Endothelial cell of umbilical vein (primary cell): ENCODE measurements at places on chromosomes 3 and 15. TPM values are rescaled to one million over a fixed set of nuclear protein-coding genes. Genes with fewer than 3 reads are reported as not detected.

PLSCR2 gene
- total RNA-seq: not detected in 2 replicates

CD96 gene
- not detected in 2 replicates for total RNA-seq

DNAJC13 gene
- 64.0 and 71.7 TPM in 2 replicates for total RNA-seq

GUCA1C gene
- not detected in 2 replicates for total RNA-seq

GMPS gene
- total RNA-seq: 66.0 and 67.5 TPM in 2 replicates

TMEM212 gene
- total RNA-seq: not detected in 2 replicates

SLC9C1 gene
- 0.09 TPM in 1 of 2 replicates, not detected in the other for total RNA-seq

KLHL40 gene
- total RNA-seq: not detected in 2 replicates

ROPN1 gene
- total RNA-seq: not detected in 2 replicates

TP63 gene
- not detected in 2 replicates for total RNA-seq

UCN2 gene
- not detected in 2 replicates for total RNA-seq

TMCO5A gene
- total RNA-seq: not detected in 2 replicates

C3orf80 gene
- not detected in 2 replicates for total RNA-seq

FANCD2 gene
- 23.4 and 26.8 TPM in 2 replicates for total RNA-seq

SAMD7 gene
- not detected in 2 replicates for total RNA-seq

TPRG1 gene
- not detected in 2 replicates for total RNA-seq

ILDR1 gene
- total RNA-seq: not detected in 2 replicates

PRTG gene
- 8.2 and 12.4 TPM in 2 replicates for total RNA-seq

PARP6 gene
- 37.4 and 41.1 TPM in 2 replicates for total RNA-seq

SERPINI2 gene
- not detected in 2 replicates for total RNA-seq

RFTN1 gene
- 43.3 and 45.1 TPM in 2 replicates for total RNA-seq
